T follicular helper cell (primary cell): ENCODE measurements at places on chromosomes 1 and 21.

DNA sequence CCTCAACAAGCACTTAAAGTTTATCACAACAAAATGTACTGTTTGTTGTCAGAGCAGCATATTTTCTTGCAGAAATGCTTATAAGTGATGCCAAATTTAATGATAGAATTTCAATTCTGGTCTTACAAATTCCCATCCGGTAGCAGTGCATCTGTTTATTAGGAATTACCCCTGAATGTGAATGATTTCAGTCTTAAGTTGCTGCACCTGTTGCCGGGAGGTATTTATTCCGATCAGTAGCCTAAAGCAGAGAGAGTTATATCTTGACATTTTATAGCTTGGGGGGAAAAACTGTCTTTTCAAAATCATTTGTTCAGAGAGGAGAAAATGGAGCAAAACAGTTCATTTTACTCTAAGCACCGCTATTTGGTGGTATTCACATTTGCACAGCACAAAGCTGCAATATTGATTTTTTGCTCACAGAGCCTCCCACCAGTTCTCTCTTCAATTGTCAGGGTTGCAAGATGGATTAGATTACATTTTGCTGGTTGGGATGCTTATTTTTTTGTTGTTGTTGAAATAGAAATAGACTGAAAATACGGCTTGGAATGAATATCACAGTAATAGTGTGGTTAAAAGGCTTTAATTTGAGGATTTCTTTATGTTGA lies 98.6 kb downstream of the ADGRL2 start:
- DNase-seq = no peak

DNA sequence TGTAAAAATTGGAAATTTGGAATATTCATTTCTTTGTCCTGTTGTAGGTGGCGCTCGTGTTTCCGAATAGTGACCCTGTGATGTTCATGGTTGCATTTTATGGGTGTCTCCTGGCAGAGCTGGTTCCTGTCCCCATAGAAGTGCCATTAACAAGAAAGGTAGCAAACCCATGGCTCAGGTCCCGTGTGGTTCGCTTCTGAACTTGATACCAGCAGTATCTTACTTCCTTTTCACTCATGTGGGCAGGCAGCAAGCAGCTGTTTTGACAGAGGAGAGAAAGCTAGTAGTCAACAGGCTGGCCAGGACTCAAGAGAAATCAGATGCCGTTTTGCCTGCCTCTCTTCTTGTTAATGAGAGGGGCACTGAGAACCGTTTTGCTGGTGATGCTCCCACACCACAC lies 72.8 kb downstream of the S100B start:
- DNase-seq = no peak

DNA sequence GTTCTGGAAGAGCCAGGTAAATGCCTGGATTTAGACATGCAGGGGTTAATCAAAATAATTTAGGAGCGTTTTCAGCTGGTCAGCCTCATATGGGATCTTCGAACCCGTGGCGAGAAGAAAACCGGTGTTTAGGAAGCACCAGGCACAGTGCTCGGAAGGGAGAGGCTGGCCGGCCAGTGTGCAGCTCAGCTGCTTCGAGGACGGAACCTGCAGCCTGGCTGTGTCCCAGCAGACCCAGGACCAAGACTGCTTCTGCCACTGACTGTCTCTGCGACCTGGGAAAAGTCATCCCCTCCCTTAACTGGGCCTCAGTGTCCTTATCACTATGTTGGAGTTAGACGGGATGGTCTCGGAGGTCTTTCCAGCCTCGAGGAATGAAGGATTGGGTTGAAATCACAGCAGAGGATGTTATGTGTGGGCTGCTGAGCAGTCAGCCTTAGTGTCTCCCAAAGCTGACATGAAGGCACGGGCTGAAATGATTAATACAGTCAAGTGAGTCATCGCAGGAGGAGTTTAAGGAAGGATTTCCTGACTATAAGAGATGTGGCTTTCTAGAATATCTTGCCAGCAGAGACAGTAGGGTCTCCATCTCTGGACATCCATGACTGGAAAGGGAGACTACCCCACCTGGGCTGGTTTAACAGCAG lies 20.8 kb downstream of the PPFIA4 start:
- DNase-seq = no peak

- DNase-seq = no peak
These were observed 14.2 kb upstream of the TENT5B start for GRCh38 chr1:27026621-27027574.

DNA sequence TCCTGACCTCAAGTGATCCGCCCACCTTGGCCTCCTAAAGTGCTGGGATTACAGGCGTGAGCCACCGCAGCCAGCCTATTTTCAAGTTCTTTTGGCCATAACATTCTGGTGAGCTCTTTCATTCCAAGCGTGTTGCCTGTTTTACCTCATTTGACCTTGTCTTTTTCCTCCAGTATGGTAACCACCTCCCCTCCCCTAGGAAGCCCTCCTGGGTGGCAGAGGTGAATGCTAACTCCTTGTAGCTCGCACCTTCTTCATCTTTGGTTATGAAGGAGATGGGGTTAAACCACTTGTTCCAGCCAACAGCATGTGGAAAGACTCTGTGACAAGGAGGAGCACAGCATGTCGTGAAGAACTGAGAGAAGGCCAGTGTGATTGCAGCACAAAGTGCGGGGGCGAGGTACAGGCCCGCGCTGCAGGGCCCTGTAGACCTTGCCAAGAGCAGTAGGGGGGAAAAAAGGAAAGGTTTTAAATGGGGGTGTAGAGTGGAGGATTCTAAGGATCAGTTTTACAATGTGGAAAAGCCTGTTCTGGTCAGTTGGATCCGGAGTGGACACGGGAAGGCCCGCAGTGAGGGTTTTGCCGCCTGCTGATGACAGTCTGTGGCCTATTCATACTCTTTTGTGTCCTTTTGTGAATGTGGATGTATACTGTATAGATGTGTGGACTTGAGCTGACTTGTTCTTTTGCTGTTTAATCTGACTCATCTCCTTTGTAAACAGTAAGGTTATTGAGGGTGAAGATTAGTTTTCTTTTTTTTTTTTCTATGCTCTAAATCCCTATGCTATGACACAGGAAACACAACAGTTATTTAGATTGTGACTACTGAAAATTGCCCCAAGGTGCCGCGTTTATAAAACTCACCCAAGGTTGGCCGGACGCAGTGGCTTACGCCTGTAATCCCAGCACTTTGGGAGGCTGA lies 7.5 kb upstream of the ZNF436 start:
- no peak for DNase-seq

DNA sequence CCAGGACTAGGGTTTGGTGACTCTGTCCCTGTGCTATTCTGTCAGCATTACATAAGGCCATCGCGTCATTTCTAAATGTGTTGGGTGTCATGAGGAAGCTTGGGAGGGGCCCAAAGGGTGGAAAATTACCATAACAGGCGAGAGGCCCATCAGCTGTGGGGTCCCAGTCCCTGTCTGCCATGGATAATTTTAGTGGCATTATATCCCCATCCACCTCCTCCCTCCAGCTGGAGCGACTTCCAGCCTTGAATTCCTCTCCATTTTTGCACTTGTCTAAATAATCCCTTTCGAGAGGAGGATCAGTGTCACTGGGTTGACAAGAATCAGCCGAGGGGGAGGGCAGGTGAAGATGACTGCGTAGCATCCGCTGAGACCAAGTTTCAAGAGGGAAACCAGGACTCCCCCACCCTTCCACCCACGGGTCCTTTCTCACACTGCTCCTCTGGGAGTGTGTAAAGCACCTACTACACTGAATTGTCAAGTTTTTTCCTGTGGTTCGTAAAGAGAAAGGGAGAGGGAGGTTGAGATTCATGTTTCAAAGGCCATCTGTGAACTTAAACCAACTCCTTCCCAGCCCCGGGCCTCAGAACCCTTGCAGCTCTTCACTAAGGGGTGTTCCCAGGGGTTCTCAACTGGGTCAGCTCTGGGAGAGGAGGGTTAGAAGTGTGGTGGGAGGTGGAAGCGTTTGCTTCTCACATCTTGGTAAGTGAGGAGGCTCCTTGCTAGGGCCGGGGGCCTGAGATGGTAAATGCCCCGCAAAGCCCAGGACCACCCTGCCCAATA lies 29.2 kb downstream of the VASH2 start:
- DNase-seq = no peak

GRCh38 chr21:45241357-45241756 lies 46.3 kb downstream of the POFUT2 start:
- no peak for DNase-seq

GRCh38 chr1:2953688-2954285 lies 67.5 kb upstream of the ACTRT2 start:
- DNase-seq = no peak

DNA sequence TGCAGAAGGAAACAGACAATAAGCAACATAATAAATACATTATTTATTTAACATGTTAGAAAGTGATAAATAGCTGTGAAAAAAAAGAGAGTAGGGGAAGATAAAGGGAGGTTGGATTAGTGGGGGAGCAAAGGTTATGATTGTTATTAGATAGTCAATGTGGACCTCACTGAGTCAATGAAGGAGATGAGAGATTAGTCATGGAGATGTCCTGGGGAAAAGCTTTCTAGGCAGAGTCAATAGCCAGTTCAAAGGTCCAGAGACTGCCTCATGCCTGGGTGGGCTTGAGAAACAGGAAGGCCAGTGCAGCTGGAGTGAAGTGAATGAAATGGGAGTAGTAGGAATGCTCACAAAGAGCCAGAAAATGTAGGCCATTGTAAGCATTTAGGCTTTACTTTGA lies 187.1 kb upstream of the CACYBP start:
- no peak for DNase-seq

DNA sequence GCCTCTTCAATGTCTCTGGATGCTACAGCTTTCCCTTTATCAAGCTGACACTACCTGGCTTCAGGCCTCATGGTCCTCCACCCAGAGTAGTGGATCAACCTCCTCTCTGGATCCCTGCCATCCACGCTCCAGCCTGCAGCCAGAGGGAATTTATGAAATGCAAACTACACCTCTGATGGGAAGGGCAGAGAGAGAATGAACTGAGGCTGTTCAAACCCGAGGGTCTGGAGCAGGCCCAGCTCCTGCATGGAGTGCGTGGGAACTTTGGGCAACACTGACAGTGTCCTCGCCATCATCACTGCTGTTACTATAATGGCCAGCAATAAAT lies 157.8 kb downstream of the TRABD2B start:
- no peak for DNase-seq

- no peak for DNase-seq
These were observed 477.1 kb upstream of the NR5A2 start for GRCh38 chr1:199550199-199551065.

DNA sequence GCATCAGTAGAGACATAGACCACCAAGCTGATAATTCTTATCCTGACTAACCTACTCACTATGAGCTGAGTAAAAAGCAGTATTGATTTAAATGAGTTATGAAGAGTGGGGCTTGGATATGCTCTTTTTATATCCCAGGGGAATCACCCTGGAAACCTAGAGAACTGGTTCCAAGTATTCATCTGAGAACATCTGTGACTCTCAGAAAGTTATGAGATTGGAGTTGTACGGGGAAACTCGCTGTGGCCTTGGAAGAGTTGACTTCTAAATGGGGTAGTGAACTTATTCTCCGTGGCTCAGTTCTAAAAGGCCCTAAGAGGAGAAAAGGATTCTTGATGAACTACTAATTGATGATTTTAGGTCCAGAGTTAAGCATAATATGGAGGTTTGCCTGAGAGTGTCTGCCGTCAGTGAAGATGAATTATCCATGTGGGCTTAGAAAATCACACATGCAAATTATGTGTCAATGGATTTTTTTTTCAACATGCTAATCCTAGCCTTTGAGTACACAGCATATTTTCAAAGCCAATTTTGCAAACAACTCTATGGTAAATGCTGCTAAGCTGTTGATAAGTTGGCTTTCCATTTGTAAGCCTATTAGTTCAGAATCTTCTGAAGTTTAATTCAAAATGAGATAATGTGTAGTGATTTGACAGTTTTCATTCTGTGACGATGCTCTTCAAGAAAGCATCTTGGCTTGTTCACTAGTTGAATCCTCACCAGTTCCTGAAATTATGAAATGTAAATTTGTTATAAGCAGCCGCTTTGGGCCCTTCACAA lies 122.7 kb downstream of the FGGY start:
- DNase-seq = no peak

DNA sequence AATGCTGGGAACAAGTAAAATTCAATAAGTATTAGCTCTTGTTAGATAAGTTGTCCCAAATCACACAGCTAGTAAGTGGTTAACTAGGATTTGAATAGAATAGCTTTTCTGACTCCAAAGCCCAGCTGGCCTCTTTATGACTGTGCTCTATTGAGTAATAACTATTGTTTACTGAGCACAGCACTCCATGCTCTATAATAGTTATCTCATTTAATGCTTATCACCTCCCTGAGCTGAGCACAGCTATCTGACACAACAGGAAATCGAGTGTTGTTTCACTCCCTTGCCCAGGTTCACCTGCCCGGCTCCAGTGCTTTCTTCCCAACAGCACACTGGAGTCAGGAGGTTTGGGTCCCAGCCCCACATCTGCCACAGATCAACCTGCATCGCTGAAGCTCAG lies 38.8 kb upstream of the STMN1 start:
- no peak for DNase-seq

DNA sequence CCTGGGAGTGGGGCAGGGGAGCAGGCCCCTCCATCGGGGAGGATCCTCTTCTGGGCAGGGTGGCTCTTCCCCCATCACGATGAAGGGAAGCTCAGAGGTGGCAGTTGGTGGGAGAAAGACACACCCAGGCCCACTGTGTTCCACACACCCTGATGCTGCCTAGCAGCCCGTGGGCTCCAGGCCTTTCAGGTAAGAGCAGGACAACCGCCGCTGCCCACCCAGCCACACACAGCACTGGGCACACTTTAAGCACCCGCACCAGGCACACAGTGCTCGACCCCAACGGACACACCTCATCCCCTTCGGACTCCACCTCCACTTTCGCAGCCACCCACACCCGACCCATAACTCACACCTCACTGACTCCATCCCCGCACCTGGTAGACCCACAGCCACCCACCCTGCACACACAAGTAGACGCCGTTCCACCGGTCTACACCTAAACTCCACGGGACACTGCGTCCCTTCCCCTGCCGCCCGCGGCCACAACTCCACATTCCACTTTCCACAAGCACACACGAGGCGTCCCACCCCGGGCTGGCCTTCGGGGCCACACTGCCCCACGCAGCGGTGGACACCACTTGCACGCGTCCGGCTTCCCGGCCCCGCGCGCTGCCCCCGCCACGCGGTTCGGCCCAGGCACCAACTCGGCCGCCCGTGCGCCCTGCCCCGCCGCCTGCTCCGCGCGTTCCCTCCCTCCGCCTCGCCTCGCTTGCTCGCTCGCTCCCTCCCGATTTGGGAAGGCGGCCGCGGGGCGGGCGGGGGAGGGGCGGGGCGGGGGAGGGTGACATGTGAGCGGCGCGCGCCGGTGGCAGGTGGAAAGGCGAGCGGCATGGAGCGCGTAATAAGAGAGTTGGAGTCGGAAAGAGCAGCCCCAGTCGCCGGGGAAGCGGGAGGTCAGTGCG lies at the start of gene KCNQ4:
Gene KCNQ4, plus strand, starts transcription at position 787 of the 905 bp plus-strand sequence. CDS start 307 bp downstream, outside the sequence.
- no peak for DNase-seq
